ENCODE measurements at places on chromosomes 2 and 18. TPM values are rescaled to one million over a fixed set of nuclear protein-coding genes. Genes with fewer than 3 reads are reported as not detected.

Gene DUSP2
- 214 TPM for total RNA-seq

Gene FAP
- not detected for total RNA-seq

Gene UNC80
- not detected for total RNA-seq

Gene IL18R1
- total RNA-seq: 17.9 TPM

Gene RBM43
- 3.4 TPM for total RNA-seq

Gene MARS2
- total RNA-seq: 27.1 TPM

Gene STAT4
- 53.0 TPM for total RNA-seq

Gene RGPD3
- 0.04 TPM for total RNA-seq

Gene SPDYA
- total RNA-seq: 0.84 TPM

Gene FBXO48
- total RNA-seq: 1.6 TPM

Gene CHRND
- total RNA-seq: not detected

Gene REG1A
- not detected for total RNA-seq

Gene ABCG8
- total RNA-seq: not detected

Gene SP5
- total RNA-seq: not detected

Gene CHRNG
- total RNA-seq: not detected

Gene HOXD9
- not detected for total RNA-seq

Gene CCDC138
- 16.2 TPM for total RNA-seq

Gene AQP12B
- total RNA-seq: not detected

Gene CRYGD
- not detected for total RNA-seq

Gene GPR45
- total RNA-seq: not detected

Gene SMYD1
- total RNA-seq: not detected

Gene BOLL
- not detected for total RNA-seq

Gene ASB18
- total RNA-seq: not detected

Gene TMEM247
- total RNA-seq: not detected

Measured in CD8-positive, alpha-beta memory T cell (primary cell).